NCI-H524 treated with DMSO at 0.1 percent for 48 hours (cell line): ENCODE measurements at places on chromosomes 3 and 15.

DNA sequence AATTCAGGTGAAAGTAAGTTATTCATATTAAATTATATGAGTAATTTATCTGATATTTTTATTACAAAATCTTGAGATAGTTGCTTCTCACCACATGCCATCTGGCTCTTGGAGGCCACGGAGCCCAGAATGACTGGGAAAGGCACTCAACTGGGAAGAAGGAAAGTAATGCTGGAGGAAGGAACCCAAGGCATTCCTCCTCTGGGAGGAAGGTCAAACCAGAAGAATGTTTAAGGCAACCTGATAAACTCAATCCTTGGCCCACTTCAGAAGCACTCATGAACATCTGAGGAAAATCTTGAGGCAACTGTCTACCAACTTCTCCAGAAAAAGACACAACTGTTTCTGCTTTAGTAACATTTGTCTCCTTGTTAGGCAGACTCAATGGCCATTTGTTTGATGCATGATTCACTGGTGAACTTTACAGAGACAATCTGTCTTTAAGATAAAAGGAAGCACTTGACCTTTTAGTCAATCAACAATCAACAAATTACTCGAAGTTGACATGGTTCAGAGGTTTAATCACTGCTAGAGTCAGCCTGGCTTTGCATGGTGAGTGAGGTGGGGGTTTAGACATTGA is 261.4 kb upstream of the MME start:
- DNase-seq, result no peak

DNA sequence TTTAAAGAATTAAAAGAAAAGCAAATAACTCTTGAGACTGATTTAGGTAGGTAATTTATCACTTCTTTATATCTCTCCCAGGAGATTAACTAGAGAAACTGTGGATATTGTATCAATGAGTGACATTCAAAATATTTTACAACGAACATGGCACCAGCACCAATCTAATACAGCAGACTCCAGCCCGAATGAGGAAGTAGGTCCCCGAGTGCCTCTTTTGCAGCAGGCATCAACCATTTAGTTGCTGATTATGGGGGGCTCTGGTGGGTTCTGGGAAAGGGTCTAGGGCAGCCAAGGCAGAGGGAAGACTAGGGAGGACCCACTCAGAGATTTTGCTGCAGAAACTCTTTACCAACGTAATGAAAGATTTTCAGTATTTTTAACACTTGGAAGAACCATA is 31.7 kb upstream of the TTC14 start:
- DNase-seq, result no peak

GRCh38 chr3:7651274-7651673 is 790.4 kb downstream of the GRM7 start:
- DNase-seq, result no peak

- DNase-seq, result no peak
These were observed 38.0 kb downstream of the SRPRB start for GRCh38 chr3:133843634-133844033.

GRCh38 chr15:33955945-33956344 is 12.4 kb upstream of the CHRM5 start:
- peak; percentile 74 for DNase-seq

DNA sequence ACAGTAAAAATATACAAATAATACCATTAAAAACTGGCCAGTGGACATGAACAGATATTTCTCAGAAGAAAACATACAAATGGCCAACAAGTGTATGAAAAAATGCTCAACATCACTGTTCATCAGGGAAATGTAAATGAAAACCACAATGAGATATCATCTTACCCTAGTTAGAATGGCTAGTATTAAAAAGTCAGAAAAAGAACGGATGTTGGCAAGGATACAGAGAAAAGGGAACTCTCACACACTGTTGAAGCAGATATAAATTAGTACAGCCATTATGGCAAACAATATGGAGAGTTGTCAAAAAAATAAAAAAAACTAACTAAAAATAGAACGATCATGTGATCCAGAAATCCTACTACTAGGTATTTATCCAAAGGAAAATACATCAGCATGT is 222.7 kb upstream of the NAALADL2 start:
- DNase-seq, result no peak

DNA sequence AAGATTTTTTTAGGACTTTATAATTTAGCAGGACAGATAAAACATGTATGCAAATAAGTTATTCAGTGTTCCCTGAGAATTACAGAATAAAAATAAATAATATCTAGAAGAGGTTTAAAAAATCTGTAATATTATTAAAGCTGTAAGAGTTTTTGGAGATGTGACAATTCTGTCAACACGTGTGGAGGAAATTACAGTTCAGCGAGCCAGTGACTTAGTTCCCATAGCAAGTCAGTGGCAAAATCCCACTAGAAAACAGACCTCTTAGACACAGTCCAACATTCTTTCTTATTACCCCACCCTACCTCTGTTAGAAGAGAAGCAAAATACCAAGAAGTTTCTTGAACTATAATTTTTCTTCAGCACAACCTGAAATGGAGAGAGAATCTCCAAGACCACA is 16.2 kb upstream of the DENND6A start:
- no peak for DNase-seq

DNA sequence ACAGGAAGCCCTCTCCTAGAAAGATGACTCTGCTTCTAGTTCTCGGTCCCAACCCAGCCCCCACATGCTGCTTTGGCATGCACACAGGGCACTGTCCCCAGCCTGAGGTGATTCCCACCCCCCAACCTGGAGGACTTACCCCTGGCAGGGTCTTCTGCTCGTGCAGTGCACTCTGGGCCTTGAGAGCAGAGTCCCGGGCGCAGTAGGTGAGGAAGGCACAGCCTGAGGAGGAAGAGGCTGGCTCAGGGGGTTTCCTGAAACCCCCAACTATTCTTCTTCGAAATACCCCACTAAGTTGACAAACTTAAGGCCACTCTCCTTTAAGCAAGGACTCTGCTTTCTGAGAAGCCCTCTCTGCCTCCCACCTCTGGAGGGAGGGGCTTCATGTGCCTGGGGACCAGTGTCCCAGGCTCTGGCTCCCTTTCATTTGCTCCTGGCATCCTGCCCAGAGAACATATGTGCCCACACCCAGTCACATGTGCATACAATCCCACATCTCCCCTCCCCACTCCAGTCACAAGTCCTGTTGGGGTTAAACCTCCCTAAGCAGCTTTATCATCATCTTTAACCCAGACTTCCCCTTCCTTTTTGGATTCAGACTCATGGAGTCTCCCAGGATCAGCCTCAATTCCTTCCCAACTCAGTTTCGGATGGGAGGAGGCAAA is 4.1 kb downstream of the CELF6 start:
- DNase-seq, result peak; percentile 72

DNA sequence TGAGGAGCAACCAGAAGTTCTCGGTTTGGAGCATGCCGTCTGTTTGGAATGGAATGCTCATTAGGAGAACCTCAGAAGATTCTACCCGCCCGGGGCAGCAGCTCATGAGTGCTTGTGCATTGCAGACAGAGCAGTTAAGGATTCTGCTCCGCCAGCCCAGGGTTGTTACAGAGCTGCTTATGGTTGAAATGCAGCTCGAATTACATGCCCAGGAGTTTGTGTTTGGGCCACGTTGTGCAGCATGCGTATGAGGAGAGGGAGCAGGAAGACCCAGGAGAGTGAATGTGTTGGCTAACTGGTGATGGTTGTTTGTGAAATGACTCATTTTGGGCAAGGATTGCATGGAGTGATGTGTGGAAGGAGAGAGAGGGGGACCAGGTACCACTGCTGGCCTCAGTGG is 9.0 kb downstream of the FGD5 start:
- DNase-seq, result no peak

- DNase-seq, result no peak
These were observed 7.0 kb downstream of the EBLN2 start for GRCh38 chr3:73068419-73068818.

- no peak for DNase-seq
These were observed at the start of gene ACY1 for GRCh38 chr3:51982838-51983577. Gene ACY1, plus strand, starts transcription at chr3:51983535. Its CDS starts 530 bp downstream, at chr3:51984065.

DNA sequence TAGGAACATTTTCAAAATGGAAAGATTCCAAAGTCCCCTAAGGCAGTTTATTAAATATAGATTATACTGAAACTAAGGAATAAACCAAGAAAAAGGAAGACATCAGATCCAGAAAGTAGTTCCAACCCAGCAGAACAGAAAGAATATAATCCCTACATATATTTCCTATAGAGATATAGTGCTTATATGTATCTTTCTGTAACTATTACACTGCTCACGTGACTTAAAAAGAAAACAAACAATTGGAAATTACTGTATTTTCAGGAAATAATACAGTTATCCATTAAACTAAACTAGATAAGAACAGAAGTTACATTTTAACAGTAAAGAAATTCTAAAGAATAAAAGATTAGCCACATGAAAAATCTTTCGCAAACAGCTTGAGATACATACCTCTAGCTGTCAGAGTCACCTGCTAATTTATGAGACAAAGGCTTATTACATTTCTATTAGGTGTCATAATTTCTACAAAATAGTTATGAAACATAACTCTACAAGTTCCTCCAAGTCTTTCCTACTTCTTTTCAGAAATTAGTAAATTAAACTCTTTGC is 10.5 kb downstream of the DPH6 start:
- DNase-seq, result no peak

GRCh38 chr15:40925863-40926658 is 3.1 kb upstream of the DLL4 start:
- DNase-seq, result peak; percentile 52

- no peak for DNase-seq
These were observed 363.8 kb upstream of the NAALADL2 start for GRCh38 chr3:174495311-174495710.

DNA sequence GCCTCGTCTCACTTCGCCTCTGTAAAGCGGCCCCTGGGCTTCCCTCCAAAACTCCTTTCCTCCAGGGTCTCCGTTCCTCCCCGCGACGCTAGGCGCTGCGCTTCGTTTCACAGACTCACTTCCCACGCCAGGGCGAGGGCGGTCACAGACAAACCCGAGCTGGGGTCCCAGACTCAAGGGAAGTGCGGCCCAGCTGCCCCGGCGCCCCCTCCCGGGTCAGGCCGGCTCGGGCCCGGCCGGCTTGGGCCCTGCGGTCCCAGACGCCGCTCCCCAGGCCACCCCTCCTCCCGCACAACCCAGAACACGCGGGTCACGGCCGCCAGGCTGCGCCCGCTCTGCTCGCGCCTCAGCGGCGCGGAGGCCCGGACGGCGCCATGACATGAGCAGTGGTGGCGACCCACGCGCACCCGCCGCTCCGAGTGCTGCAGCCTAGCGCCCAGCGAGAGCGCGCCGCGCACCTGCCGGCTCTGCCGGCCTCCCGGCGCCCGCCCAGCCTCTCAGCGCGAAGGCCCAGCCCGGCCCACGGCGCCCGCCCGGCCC is 547 bp downstream of the NUP210 start:
- DNase-seq, result no peak

DNA sequence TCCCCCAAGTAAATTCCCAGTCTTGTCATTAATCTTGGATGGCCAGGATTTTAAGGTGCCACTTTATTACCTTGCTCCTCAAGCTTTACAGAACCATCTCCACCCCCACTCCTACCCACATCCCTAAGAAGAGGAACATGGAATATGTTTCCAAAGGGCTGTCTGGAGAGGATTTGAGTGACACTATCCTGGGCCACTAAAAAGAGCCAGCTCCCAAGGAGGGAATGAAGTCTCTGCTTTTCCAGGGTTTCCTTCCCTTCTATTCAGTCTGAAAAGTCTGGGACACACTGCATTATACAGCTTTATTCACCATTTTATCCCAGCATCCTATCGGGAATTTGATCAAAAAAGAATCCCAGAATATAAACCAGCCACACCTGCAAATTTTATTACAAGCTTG is 35.6 kb upstream of the MECOM start:
- no peak for DNase-seq

GRCh38 chr15:80564056-80564455 is 131.1 kb upstream of the ABHD17C start:
- no peak for DNase-seq

GRCh38 chr3:183984749-183985729 is 32.6 kb downstream of the ABCC5 start:
- no peak for DNase-seq

GRCh38 chr15:22963641-22964040 is 16.5 kb downstream of the CYFIP1 start:
- no peak for DNase-seq

DNA sequence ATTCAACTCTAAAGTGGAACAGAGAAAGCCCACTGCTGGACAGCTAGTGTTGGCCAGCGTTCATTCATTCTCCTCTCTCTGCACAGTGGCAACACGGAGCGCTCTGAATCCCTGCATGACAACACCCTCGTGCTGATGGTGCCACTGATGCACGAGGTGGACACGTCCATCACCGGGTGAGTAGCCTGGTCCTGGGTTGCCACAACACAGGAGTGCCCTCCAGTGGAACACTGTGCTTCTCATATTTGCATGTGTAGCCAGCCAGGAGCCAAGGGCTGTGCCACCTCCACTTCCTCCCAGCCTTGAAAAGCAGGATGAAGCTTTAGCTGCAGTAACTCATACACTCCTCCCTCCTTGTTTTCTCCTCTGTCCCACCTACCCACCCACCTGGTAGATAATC is 120.0 kb upstream of the CTDSPL start:
- no peak for DNase-seq

GRCh38 chr3:77324105-77324504 is 284.2 kb downstream of the ROBO2 start:
- no peak for DNase-seq

GRCh38 chr3:159816512-159816911 is 172.1 kb upstream of the IL12A start:
- DNase-seq, result no peak

- DNase-seq, result peak; percentile 99
These were observed 62.2 kb upstream of the MRPS22 start for GRCh38 chr3:139281522-139282196.

GRCh38 chr3:46191730-46192129 is 16.4 kb downstream of the CCR1 start:
- no peak for DNase-seq
